ENCODE measurements at places on chromosomes 3 and 15.

- no peak for DNase-seq
Measured at GRCh38 chr3:11391174-11391879, 119.1 kb downstream of the ATG7 start.

DNA sequence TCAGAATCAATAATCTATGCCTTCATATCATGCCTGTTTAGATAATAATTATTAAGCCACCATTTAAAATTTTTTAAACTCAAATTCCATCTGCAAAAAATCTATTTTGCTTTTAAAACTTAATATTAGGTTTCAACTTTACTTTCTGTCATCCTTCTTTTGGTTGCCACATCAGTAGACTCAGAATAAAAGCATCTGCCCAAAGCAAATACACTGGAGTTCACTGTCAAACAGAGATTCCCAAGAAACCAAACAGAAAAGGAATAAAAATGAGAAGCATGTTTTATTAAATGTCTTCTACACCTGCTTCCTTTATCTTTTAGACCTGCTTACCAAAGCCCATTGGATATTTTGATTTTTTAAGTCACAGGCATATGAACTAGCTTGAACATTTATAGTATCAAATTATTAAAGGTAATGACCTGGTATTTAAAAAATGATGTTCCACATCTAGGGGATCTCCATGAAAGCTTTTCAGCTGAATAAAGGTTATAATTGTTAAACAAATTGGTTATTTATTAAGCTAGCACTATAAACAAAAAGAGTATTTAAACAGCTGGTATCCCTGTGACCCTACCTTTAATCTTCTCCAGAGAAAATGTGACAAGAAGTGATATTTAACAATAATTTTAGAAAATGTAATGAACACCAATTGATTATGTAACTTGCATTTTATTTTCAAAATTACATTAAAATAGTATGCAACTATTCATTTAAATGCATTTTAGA, 62.5 kb downstream of the ALCAM start:
- DNase-seq: no peak

GRCh38 chr3:122603056-122603455, 25.6 kb downstream of the PARP15 start:
- DNase-seq: no peak

- no peak for DNase-seq
Measured at GRCh38 chr3:73255609-73256029, 194.2 kb downstream of the EBLN2 start.

- DNase-seq: peak; percentile 38
Measured at GRCh38 chr15:88834211-88834812, 31.1 kb downstream of the ACAN start.

GRCh38 chr3:4401441-4401840, 65.6 kb downstream of the SUMF1 start:
- DNase-seq: no peak

DNA sequence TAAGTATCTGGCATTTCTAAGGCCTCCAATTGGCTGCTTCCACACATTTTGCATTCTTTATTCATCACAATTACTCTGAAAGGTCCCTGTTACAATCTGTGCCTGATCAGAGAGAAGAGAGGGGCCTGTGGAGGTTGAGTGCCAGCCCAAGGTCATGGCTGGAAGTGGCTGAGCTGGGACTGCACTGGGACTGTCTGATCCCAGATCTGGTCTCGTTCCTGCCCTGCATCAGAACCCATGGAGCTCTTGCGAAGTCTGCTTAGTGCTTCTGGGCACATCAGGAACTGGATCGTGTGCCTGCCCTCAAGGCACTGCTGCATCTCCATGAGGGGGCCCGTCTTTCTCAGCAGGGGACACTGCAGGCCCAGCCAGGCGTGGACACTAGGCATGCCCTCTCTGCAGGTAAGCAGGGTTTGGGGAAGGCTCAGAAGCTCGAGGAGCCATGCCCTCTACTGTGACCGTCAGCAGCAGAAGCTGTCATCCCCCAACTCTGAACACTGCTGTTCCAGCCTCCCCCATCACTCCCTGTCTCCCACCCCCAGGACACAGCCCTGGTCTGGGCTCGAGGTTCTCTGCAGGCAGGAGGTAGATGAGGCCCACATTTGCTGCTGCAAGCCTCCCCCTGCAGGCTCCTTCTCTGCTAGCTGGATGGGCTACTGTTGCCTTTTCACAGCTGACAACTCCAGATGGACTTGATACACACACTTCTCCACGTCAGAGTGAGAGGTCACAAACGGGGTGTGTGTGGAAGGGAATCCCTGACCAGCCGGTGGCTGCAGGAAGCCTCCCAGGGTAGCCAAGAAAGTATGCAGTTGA, 96.5 kb upstream of the PRR23E start:
- no peak for DNase-seq

DNA sequence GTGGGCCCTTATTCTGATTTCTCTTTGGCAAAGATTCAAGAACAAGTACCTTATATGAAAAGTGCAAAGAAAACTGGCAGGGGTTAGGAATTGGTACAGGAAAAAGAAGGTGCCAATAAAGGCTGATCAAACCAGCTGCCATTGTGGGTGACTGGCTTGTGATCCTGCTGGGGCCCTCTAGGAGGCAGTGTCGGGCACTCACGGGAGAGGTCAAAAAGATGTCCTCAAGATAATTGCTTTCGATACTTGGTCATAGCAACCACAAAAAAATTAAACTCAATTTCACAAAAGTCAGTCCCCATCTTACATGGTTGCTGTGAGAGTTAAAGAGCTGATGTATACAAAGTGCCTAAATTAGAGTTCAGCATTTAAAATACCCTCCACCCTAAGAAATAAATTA, 31.0 kb upstream of the CAV3 start:
- peak; percentile 3 for DNase-seq

GRCh38 chr3:150703299-150703755, 393 bp downstream of the ERICH6 start:
- DNase-seq: peak; percentile 27

GRCh38 chr3:15556512-15556911, 35.0 kb upstream of the COLQ start:
- DNase-seq: peak; percentile 59

DNA sequence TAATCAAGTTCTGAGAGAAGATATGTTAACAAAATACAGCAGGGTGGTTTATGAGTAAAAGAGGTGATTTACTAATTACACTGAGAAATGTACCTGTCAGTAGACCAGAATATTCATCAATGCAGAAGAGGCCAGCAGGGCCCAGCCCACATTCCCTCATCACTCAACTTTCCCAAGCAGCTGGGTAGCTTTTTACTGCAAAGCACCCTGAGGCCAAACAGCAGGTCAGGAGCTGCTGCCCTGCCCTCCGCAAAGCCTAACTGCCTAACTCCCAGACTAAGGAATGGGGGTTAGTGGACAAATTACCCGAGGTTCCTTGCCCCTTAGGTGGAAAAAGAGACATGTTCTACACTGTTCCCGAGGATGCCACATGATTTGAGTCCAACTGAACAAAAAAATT, 108.2 kb downstream of the TBL1XR1 start:
- no peak for DNase-seq

DNA sequence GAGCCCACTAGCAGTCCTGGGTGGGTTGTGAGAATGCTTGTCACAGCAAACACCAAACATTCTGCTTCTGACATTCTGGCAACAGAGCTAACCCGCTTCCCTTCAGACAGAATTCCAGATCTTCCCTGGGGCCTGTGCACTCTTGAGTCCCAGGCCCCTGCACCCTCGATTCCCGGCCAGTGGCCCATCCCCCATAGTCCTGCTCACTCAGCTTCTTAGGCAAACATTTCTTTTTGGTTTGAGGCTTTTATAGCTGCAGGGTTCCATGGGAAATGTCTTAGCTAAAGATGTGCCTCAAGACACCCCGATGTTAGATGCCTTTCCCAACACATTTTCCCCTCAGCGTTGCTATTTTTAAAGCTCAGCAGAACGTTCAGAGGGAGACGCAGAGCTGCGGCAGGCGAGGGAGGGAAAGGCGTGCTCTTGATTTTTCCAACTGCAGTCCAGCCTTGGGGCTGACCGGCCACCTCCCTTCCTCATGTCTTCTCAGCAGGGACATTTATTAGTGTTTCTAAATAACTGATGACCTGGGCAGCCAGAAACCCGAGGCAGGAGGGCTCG, 35.2 kb downstream of the ABTB1 start:
- no peak for DNase-seq

- DNase-seq: no peak
Measured at GRCh38 chr3:12316253-12316652, 27.4 kb downstream of the PPARG start.

GRCh38 chr3:100335434-100335833, 877 bp downstream of the NIT2 start:
- DNase-seq: peak; percentile 76

DNA sequence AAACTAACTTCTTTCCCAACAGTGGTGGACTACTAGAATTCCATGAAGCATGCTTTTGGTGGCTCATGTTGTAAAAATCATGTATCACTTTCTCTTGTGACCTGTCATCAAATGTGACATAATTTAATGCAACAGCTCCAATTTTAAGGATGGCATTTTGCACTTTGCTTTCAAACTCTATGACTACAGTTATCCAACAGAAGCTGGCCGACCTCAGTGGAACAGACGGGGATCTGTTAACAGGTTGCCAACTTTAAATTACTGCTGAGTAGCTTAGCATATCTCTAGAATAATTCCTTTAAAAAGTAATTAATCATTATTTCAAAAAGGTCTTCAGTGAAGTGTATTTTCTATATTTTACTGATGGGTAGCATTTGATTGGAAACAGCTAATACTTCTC, 907.4 kb downstream of the FHIT start:
- DNase-seq: no peak

- DNase-seq: no peak
Measured at GRCh38 chr3:194030372-194030771, 105.6 kb upstream of the HES1 start.

- DNase-seq: no peak
Measured at GRCh38 chr3:138405486-138405885, 28.9 kb upstream of the ESYT3 start.

DNA sequence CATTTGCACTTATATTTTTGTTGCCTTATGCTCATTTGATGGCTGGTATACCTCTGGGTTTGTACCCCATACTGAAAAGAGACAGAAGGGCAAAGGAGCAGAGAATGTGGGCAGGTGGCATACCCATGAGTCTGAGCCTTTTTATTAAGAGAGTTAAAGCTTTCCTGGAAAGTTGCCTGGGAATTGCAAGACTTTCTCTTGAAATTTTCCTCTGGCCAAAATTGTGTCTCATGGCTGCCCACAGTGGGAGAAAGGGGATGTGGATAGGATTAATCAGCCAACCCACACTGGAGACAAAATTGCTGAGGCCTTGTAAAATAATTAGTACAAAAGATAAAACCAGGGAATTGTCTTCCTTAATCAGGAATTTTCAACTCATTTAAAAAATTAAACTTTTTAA, 8.2 kb upstream of the NMD3 start:
- no peak for DNase-seq

DNA sequence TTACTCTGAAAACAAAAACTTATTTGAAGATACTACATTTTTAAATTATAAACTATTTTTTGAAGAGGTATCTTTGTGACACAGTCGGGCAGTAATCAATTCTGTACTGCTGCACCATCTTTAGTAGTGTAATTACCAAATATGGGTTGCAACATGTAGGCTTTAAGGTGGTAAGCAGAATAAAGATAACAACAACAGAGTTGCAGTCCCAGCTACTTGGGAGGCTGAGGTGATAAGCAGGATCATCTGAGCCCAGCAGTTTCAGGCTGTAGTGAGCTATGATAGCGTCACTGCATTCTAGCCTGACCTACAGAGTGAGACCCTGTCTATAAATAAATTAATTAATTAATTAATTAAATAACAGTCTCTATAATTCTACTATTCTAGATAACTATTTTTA, 6.0 kb downstream of the PLOD2 start:
- DNase-seq: no peak

DNA sequence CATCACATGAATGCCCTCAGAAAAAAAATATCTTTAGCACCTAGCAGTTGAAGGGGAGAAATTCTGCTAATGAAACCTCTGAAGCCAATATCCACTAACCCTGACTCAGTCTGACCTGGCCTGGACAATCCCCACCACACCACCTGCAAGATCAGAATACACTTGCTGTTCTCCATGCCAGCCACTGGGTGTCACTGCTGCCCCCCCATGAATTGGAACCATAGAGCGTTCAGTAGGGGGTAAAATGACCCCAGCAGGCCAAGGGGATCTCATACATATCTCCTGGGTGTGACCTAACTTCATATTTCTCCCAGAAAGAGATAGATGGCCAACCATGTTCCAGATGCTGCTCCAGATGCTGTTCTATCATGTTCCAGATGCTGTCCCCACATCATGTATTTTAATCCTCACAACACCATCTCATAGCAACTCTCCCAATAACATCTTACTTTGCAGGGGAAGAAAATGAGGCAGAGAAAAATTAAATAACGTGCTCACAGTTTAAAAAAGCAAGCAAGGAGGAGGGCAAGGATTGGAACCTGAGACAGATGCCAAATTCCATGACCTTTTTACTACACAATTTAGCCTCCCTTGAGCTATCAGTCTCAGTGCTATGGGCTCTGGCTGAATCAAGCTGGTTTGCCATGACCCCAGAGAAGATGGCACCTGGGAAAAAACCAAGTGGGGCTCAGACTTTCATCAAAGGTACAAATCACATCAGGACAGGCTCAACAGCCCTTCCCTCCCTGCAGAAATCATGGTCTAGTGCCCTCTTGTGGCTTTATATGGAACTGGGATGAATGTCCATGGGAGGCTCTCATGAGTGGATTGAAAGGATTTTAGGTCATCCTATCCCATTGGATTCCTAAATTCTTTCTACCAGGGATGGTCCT, 12.4 kb downstream of the NTRK3 start:
- DNase-seq: peak; percentile 46
